ENCODE measurements at places on chromosomes 6 and 20.

DNA sequence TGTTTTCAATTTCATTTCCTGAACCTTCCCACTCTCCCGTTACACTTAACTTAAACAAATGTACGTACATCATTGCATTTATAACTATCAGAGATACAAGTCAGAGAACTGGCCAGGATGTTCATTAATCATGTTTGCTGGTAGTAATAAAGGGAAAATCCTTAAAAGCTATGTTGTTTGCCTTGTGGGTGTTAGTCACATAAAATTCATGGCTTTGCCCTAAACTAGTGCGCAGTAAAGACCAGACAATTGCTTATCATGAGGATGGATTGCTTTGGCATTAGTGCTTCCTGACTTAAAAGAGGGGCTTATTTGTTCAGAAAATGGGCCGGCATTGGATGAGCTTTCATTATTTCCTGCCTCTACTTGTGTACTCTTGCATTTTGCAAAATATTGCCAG, 1037.3 kb upstream of the FLRT3 start:
- no peak for DNase-seq

- DNase-seq: no peak
These were observed 2.5 kb downstream of the NTSR1 start for GRCh38 chr20:62710886-62711702.

DNA sequence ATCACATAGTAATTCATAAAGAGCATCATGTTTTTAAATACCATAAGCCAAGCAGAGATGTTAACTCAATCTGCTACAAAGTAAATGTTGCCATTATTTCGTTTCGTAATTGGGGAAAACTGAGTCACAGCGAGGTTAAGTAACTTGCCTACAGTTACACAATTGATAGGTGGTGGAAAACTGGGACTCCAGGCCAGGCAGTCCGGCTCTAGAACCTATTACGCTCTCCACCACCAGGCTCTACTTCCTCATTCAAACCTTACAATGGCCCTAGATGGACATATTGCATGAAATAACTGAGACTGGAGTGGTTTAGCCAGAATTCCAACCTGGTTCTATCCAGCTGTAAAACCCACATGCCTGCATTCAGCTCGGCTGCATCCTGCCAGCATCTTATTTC, 58.2 kb downstream of the LINC00237 start:
- no peak for DNase-seq

GRCh38 chr20:37357481-37358365, 11.8 kb downstream of the SRC start:
- DNase-seq: no peak

DNA sequence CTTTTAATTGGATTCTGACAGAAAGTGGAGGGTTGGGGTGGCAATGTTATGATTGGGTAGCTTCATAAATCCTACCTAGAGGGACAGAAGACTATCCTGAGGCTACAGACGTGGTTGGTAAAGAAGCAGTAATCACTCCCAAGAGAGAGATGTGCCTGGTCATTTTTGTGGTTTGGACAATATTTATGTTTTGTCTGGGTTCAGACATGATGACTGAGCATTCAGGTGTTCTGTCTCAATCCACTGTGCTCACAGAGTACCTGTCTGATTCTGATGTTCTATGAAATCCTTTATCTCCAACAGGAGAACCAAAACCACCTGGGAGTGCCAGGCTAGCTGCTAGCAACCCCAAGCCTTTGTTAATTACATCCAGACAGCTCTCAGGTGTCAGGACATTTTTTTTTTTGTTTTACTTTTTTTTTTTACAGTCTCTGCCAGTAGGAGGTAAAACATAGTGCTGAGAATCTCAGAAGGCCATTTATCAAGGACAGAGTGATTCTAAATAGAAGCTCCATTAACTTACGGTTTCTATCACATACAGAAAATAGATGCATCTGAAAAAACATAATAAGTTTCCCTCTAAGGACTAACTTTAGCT, 1.6 kb upstream of the HLA-DQA1 start:
- no peak for DNase-seq

DNA sequence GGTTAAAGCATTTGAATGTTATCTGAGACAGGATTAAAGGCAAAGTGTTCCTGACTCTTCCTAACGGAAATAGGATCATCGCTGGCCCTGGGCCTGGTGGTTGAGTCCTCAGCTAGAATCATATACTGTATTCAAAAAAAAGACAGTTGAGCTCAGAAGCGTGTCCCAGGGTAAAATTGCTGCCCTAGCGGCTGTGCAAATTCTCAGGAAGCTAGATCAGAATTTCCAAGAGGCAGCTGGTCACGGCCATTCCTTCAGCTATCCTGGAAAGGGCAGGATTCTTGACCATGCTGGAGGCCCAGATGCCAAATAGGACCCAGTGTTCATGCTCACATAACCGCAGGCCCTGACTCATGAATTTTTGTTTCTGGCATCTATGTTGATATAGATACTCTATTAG, 67.4 kb downstream of the STMND1 start:
- no peak for DNase-seq

DNA sequence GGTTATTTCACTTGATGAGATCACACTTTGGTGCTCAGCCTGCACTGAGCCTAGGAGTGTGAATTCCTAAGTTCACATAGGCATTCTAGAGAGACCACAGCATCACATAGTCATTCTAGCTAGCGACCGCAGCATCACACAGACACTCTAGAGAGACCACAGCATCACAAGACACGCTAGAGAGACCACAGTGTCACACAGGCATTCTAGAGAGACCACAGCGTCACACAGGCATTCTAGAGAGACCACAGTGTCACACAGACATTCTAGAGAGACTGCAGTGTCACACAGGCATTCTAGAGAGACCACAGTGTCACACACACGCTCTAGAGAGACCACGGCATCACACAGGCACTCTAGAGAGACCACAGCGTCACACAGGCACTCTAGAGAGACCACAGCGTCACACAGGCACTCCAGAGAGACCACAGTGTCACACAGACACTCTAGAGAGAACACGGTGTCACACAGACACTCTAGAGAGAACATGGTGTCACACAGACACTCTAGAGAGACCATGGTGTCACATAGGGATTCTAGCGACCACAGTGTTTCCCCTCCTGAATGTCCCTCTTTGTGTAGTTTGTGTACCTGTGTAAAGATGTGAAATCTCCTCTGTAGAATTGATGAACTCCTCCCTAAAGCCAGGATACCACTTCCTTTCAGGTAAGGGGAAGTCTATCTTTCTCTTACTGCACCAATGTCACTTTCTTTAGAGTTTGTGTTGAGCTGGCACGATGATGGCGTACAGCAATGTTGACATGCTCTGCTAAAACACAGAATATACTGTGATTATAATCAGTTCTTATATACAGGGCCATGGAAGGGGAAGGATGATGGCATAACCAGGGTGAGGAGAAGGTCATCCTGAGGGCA, 169.4 kb downstream of the ZDHHC14 start:
- no peak for DNase-seq

DNA sequence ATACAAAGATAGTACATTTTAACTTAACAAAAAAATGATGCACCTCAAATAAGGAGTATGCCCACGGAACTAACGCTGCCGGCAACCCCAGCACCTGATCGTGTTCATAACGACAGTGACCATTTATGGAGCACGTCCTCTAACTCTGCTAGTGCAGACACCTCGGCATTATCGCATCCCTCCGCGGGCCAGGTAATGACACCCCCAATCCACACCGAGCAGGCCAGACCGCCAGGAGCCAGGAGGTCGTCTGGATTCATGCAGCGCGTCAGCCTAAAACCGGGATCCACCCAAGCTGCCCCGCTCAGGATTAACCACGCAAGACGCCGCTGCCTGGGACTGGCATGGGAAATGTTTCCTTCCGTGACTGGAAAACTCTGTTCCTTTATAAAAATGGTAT, 34.1 kb downstream of the DACT2 start:
- no peak for DNase-seq

GRCh38 chr6:74956559-74957428, 249.1 kb downstream of the COL12A1 start:
- DNase-seq: no peak

- DNase-seq: no peak
These were observed 40.1 kb upstream of the SLC23A2 start for GRCh38 chr20:5041433-5041832.

DNA sequence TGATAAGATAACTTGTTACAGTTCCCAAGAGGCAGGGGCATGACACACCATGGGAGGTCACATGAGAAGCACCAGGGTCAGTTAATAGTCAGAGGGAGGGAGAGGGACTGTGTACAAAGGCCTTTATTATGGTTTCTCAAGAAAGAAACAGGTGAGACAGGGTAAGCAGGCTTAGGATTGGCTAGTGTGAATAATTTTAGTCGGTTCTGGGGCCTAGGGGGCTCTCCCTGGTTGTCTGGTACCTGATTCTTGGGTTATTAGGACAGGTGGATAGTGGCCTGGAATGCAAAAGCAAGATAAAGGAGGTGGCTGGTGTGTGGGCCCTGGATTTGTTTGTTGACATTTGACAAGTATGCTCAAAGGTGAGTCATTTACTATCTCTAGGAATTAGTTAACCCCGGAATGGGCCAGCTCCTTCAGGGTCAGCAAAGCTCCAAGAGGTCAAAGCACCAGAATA, 49.4 kb upstream of the MCUR1 start:
- DNase-seq: no peak

- DNase-seq: no peak
These were observed 12.7 kb upstream of the PRELID3B start for GRCh38 chr20:59055302-59055701.

DNA sequence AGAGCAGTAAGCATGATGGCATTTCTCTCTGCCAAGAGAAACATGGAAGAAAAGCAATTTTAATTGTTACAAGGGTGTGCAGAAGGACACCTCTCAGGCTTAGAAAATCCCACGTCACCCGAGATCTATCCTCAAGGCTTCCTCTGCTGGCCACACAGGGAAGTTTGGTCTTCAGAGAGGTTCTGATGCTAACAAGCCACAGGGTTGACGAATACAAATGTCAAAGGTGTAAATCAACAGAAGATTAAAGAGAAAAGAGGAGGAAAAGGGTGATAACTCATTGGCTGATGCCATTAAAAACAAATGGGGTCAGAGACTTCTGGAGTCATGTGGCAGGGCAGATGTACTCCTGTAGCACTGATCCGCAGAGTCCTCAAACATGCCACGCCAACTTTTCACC, 33.6 kb upstream of the SPDEF start:
- DNase-seq: no peak

- no peak for DNase-seq
These were observed 31.3 kb downstream of the OR2J2 start for GRCh38 chr6:29201966-29202365.

DNA sequence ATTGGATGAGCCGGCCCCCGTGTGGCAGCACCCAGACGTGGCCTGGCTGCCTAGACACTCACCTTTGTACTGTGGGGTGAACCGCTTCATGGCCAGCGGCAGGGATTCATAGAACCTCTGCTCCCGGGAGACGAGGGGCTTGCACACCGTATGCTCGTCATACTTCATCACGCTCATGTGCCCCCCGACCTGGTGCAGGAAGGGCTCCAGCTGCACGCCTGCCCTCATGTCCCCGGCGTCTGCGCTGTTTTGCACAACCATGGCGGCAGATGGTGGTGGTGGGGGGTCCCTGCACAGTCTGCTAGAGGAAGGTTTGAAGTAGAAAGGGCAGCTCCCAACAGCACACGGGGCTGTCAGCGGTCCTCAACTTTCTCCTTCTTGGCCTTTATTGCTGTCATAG, 11.5 kb downstream of the IP6K3 start:
- DNase-seq: no peak

DNA sequence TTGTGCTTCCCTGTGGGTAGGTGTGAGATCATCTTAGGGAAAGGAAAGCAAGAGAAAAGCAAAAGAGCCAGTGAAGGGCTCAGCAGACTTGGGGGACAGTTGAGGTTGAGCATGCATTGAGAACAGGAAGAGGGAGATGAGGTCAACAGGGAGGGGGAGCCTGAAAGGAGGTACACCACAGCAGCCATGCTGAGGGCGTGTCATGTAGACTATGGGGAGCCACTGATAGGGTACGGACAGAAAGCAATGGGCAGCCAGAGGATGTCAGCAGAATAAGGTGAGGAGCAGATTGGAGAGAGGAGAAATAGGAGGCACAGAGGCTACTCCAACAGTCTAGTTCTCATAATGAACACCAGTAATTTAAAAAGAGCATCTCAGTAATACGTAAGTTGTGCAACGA, 351.1 kb upstream of the HTR1E start:
- no peak for DNase-seq

DNA sequence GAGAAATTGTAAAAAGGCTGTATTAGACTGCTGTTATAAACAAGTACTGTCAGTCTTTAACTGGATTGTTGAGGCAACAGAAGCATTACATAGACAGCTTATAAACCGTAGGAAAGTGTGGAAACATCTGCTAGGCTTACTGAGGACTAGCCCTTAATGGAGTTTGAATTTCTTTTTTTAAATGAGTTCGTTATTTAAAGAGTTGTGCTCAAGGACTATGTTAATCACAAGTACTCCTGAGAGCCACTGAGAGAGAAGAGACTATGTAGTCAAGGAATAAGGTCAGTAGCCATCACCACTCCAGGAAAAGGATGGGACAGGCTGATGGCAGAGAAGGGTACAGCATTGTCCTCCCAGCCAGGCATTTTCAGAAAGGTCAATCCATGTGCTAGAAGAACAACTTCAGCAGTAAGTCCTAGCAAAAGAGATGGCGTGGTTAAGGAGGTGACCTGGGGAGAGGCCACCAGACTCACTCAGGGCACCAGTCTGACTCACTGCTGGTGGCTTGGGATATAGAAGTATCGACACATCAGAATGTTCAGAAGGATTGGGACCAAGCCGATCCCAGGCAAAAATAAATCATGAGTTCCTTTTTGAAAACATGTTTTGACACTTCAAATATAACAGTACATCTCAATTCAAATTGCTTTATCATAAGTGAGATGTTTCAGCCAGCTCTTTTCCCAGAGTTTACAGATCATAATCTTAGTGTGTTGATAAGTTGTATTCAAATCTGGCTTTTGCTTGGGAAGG, 6.4 kb downstream of the RPS12 start:
- no peak for DNase-seq
